ENCODE measurements at places on chromosomes 3 and 15.

- peaks cover 60% of the 10 kb centered on the region for H3K4me1 ChIP-seq
- H3K4me3 ChIP-seq = peak overlapping the region; percentile 39
- no peak overlapping the region for H3K27ac ChIP-seq
- H3K27me3 ChIP-seq = peaks cover 14% of the 10 kb centered on the region
- DNase-seq = no peak
- H3K36me3 ChIP-seq = 0 out of 2 replicates have a peak, but pooled peaks cover 3% of the 10 kb centered on the region
These were observed 1.6 kb downstream of the STRA6 start for GRCh38 chr15:74200871-74201419.

DNA sequence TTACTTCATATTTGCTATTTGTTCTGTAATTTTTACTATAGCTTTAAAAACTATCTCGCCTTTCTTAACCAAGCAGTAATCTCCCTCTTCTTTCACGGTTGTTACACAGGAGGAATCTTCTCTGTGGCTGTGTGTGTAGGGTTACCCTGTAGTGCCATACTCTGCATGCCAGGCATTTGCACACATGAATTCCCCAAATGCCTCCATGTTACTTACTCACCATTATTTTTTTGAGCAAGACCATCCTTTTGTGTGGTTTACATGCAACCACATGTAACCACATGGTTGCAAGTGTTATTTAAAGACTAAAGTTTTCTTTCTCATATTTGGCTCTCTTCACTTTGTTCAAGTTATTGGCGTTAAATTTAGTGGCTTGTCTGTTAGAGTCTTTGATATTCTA lies 45.5 kb downstream of the HPS3 start:
- no peak overlapping the region for H3K4me3 ChIP-seq
- H3K27ac ChIP-seq = peak overlapping the region; percentile 47
- DNase-seq = no peak
- H3K27me3 ChIP-seq = no peaks in the 10 kb centered on the region
- H3K36me3 ChIP-seq = peaks cover 79% of the 10 kb centered on the region

GRCh38 chr15:50953302-50953701 lies 44.8 kb downstream of the AP4E1 start:
- peaks cover 49% of the 10 kb centered on the region for H3K36me3 ChIP-seq
- no peak for DNase-seq
- 0 out of 2 replicates have a peak, but pooled peaks cover 3% of the 10 kb centered on the region for H3K4me1 ChIP-seq
- no peak overlapping the region for H3K4me3 ChIP-seq
- no peak overlapping the region for H3K27ac ChIP-seq

GRCh38 chr3:41089566-41089965 lies 109.7 kb upstream of the CTNNB1 start:
- H3K4me1 ChIP-seq = peaks cover 9% of the 10 kb centered on the region
- DNase-seq = no peak
- H3K36me3 ChIP-seq = no peaks in the 10 kb centered on the region

- DNase-seq = no peak
- H3K27ac ChIP-seq = no peak overlapping the region
- H3K27me3 ChIP-seq = no peaks in the 10 kb centered on the region
- peaks cover 13% of the 10 kb centered on the region for H3K4me1 ChIP-seq
These were observed 214.7 kb upstream of the ZBTB20 start for GRCh38 chr3:115361806-115362205.

DNA sequence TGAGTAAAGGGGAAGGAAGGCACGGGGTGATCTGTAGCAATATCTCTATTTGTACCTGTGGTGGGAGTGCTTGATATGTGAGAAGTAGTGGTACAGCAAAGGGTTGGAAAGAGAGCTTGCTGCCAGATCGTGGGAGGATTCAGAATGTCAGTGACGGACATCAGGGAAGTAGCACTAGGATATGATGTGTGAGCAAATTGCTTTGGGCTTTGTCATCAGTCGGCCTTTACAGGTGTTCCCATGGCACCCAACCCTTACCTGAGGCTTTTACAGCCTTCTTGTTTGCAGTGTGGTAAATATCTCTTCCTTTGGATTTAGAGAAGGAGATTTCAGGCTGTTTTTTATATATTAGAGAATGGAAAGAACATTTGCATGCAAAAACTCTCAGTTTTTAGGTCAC lies 29.8 kb downstream of the IL1RAP start:
- peaks cover 39% of the 10 kb centered on the region for H3K4me1 ChIP-seq
- no peak overlapping the region for H3K27ac ChIP-seq
- H3K36me3 ChIP-seq = no peaks in the 10 kb centered on the region
- H3K4me3 ChIP-seq = no peak overlapping the region
- H3K27me3 ChIP-seq = peaks cover 75% of the 10 kb centered on the region

- peak overlapping the region; percentile 43 for H3K27ac ChIP-seq
- H3K4me3 ChIP-seq = peak overlapping the region; percentile 29
- peaks cover 42% of the 10 kb centered on the region for H3K4me1 ChIP-seq
- no peaks in the 10 kb centered on the region for H3K36me3 ChIP-seq
- no peaks in the 10 kb centered on the region for H3K27me3 ChIP-seq
These were observed 4.9 kb upstream of the MAGEF1 start for GRCh38 chr3:184716622-184717398.

GRCh38 chr15:66775127-66776105 lies 73.4 kb downstream of the SMAD6 start:
- H3K4me1 ChIP-seq = peaks cover 49% of the 10 kb centered on the region
- no peaks in the 10 kb centered on the region for H3K27me3 ChIP-seq
- DNase-seq = no peak
- peak overlapping the region; percentile 77 for H3K27ac ChIP-seq
- H3K36me3 ChIP-seq = no peaks in the 10 kb centered on the region

DNA sequence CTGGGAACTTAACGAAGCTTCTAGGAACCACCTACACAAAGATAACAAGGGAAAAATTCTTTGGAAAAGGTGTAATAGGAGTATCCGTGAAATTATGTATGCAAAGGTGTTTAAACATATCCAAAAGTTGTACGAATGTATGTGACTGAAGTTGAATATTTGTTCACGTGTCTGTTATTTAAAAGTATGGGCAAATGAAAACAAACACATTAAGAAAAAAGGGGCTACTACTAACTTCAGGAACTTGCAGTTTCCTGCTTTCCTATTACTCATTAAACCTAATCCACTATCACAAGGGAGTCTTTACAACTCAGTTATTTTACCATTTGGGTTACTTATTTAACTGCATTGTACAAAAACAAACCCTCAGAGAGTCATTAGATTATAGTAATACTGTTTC lies 33.9 kb upstream of the GRAMD1C start:
- H3K27me3 ChIP-seq = no peaks in the 10 kb centered on the region
- peaks cover 39% of the 10 kb centered on the region for H3K36me3 ChIP-seq
- H3K27ac ChIP-seq = no peak overlapping the region
- no peak overlapping the region for H3K4me3 ChIP-seq

GRCh38 chr15:101246391-101246790 lies 5.5 kb downstream of the CHSY1 start:
- no peak overlapping the region for H3K4me3 ChIP-seq
- H3K27me3 ChIP-seq = no peaks in the 10 kb centered on the region
- peaks cover 80% of the 10 kb centered on the region for H3K4me1 ChIP-seq
- H3K27ac ChIP-seq = no peak overlapping the region

- no peak overlapping the region for H3K4me3 ChIP-seq
- H3K27me3 ChIP-seq = no peaks in the 10 kb centered on the region
- DNase-seq = no peak
These were observed 202.4 kb upstream of the RGMA start for GRCh38 chr15:93291380-93291779.

- no peaks in the 10 kb centered on the region for H3K27me3 ChIP-seq
- no peaks in the 10 kb centered on the region for H3K36me3 ChIP-seq
- no peak overlapping the region for H3K4me3 ChIP-seq
- H3K4me1 ChIP-seq = peaks cover 10% of the 10 kb centered on the region
These were observed 151.1 kb upstream of the PRR20G start for GRCh38 chr3:127438951-127439350.

- peaks cover 7% of the 10 kb centered on the region for H3K36me3 ChIP-seq
- no peak overlapping the region for H3K27ac ChIP-seq
These were observed 5.8 kb downstream of the TRAK1 start for GRCh38 chr3:42096796-42097565.

GRCh38 chr3:194485881-194486539 lies 792 bp downstream of the ATP13A3 start:
- peaks cover 23% of the 10 kb centered on the region for H3K36me3 ChIP-seq
- peaks cover 22% of the 10 kb centered on the region for H3K4me1 ChIP-seq
- H3K4me3 ChIP-seq = peak overlapping the region; percentile 81
- peak; percentile 22 for DNase-seq
- no peak overlapping the region for H3K27ac ChIP-seq

DNA sequence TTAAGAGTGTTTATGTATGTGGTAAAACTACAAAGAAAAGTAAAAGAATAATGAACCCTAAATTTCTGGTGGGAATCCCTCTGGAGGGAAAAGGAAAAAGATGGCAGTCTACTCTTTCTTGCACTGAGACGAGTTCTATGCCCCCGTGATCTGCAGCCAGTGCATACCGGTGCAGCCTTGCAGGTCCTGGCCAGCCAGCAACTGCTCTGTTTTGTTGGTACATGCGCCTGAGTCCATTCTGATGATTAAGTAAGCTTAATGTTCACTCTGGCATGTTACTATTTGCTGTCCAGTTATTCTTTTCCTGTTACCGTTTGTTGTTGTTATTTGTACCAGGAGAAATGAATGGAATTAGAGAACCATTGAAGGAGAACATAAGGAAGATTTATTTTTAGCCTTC lies 95.1 kb upstream of the TMC3 start:
- H3K27me3 ChIP-seq = no peaks in the 10 kb centered on the region
- DNase-seq = no peak
- H3K4me1 ChIP-seq = no peaks in the 10 kb centered on the region

- H3K4me3 ChIP-seq = no peak overlapping the region
- H3K4me1 ChIP-seq = peaks cover 9% of the 10 kb centered on the region
- no peak for DNase-seq
- no peaks in the 10 kb centered on the region for H3K27me3 ChIP-seq
- no peak overlapping the region for H3K27ac ChIP-seq
- no peaks in the 10 kb centered on the region for H3K36me3 ChIP-seq
These were observed 472.2 kb upstream of the DPPA4 start for GRCh38 chr3:109809513-109809912.

GRCh38 chr15:92394309-92395097 lies 822 bp downstream of the ST8SIA2 start:
- no peaks in the 10 kb centered on the region for H3K36me3 ChIP-seq
- peaks cover 80% of the 10 kb centered on the region for H3K27me3 ChIP-seq
- H3K27ac ChIP-seq = no peak overlapping the region

DNA sequence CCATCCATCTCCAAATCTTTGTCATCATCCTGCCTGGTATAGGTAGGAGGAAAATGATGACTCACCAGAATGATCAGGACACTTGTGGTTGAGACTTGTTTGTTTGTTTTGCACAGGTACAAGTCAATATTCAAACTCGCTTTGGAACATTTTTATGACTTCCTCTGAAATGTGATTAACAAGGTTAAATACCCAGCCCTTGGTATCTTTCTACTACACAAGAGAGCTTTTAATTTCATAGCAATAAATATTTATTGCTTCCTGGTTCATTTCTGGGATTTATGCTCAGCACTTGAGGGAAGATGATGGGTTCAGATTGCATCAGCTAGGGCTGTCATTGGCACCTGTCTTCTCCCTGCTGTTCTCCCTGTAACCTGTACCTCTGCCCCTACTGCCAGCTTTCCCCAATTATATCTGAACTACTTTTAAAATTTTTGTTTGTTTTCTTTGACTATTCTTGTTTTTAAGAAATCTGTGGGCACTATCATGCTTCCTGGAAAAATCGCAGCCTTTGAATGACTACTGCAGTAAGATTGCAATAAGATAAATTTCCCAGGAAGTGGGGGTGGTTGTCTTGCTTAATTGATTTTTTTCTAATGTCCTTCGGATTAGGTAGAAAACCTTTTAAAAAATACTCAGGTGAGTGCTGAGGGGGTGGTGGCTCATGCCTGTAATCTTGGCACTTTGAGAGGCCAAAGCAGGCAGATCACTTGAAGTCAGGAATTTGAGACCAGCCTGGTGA lies 24.3 kb upstream of the GCNT3 start:
- H3K4me1 ChIP-seq = no peaks in the 10 kb centered on the region
- no peak overlapping the region for H3K27ac ChIP-seq
- H3K36me3 ChIP-seq = no peaks in the 10 kb centered on the region
- no peak for DNase-seq

DNA sequence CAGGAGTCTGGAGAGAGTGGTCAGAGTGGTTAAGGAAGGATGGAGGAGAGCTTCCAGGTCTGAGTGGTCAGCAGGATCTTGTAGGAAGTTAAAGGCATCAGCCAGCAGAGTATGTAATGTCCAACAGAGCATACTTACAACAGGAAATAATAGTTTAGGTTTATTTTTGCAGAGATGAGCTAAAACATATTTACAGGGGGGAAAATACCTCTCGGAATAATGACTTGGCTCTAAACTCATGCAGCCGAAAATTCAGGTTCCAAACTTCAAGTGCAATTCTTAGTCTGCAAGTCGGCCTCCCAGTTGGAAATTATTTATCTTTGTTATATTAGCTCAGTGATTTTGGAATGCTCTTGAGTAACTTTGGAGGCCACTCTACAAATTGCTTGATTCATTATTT lies 385.0 kb upstream of the C2CD4B start:
- no peaks in the 10 kb centered on the region for H3K27me3 ChIP-seq
- H3K4me3 ChIP-seq = no peak overlapping the region
- no peak for DNase-seq
- H3K4me1 ChIP-seq = peaks cover 11% of the 10 kb centered on the region

- no peak for DNase-seq
- peaks cover 13% of the 10 kb centered on the region for H3K4me1 ChIP-seq
- H3K4me3 ChIP-seq = no peak overlapping the region
- H3K27ac ChIP-seq = no peak overlapping the region
- no peaks in the 10 kb centered on the region for H3K27me3 ChIP-seq
- H3K36me3 ChIP-seq = no peaks in the 10 kb centered on the region
These were observed 35.8 kb upstream of the ATP13A3 start for GRCh38 chr3:194522579-194523046.
